Hindlimb muscle (tissue), 1 donor: ENCODE measurements at places on chromosomes 5 and 9.

DNA sequence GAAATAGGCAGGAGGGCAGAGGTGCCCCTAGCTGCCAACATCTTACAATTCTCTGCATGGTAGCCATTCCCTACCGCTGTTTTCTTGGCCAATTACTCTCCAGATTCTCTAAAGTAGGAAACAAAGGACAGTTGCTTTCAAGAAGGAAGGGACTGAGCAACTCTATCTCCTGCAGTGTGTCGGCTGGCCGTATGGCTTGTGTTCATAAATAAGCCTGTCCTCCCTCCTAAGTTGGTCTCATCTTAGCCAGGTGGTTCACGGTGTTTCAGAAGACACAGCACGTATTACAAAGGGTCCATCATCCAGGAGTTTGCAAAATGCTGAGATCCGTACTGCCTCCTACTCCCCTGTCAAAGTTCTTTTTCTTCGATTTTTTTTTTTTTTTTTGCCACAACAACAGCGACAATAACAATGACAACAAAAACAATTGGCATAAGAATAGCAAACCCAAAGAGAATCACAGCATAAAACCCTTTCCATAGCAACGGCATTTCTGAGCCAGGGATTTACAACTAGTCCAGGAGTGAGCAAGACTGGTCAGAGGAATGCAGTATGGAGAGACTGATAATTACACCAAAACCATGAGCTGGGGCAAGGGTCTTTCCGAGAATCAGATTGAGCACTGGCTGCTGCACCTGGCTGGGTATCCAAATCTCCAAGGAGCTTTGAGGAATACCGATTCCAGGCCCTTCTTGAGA lies 212.8 kb downstream of the SLIT3 start:
- DNase-seq = no peak

- DNase-seq = no peak
These were observed 13.9 kb upstream of the ANXA6 start for GRCh38 chr5:151171529-151171928.

DNA sequence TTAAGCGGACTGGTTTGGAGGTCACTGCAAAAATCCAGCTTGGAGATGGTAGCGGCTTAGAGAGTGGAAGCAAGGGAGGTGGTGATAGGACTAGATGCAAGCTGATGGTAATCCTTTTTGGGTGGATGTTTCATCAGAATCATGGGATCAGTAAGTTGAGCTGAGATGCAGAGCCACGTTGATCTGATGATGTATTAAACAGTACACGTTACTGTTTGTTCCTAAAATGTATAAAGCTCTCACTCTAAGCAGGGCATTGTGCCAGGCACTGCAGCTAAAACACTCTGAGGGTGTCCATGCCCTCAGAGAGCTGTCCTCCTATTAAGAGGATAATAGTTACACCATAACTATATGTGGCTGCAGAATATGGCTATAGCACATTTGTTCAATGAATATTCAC lies 93.1 kb downstream of the JAKMIP2 start:
- no peak for DNase-seq

DNA sequence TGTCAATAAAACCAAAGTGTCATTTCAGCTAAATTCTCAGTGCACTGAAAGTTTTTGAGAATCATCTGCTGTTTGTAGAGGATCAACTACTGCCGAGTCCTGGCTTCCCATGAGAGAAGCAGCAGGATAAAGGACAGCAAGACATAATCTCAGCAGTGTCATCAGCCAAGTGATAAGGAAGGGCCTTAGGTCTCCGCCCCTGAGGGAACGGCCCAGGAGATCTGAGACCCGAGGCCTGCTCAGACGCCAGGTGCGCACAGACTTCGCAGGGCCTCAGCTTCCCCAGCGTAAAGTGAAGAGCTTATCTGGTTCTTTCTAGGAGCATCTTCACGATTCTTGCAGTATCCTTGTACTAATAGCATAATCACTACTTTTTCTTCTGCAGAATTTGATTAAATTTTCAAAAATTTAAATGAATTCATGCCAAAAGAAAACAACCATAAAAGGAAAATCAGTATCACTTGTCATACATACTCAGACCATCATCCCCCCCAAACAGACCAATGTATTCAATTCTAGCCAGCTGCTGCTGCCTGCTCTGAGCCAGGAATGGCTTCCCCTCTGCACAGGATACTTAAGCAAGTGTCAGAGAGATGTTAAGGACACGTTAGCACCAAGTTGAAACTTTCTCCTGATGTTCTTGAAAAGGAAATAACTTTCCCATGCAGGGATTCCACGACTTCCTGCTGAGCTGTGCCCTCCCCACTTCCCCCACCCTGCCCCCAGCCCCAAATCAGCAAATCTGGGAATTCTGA lies 2.2 kb downstream of the GFPT2 start:
- DNase-seq = no peak

DNA sequence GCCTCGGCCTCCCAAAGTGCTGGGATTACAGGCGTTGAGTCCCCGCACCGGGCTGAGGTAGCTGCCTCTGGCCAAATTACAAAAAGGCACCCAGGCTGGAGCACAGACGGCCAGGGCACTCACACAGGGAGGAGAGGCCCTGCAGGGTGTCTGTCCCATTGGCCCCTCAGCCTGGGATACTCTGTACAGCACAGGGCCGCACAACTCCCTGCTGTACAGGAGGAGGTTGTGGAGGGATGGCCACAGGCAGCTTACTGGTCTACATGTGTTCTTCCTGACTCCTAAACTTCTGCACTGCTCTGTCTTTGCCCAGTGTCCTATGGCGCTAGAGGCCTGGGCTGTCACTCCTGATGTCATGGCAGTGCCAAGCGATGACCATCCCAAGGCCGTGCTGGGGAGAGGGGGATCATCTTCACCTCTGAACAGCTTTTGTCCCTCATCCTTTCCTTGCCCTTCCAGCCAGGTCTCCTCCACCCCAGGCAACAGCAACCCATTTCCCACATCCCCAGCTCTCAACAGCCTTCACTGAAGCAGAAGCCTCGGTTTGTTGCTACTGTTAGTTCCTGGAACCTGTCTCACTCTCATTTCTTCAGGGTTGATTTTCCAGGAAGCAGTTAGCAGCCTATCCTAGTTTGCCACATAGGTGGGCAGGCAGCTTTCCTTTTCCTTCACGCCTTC lies 1.8 kb upstream of the CNOT6 start:
- DNase-seq = no peak

DNA sequence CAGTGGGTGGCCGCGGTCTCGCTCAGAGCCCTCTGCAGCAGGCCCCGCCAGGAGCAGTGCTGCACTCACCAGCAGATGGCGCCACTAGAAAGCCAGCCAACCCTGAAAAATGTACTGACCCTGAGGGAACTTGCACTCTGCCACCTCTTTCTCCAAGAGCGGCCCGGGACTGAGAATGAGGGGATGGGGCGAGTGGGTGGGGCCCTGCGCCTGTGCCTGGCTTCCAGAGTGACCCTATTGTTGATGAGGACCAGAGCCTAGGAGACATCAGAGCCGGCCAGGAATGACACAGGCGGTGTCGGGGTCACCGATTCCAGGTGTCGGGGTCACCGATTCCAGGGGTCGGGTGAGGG lies 2.9 kb upstream of the IL17B start:
- DNase-seq = peak; percentile 81

DNA sequence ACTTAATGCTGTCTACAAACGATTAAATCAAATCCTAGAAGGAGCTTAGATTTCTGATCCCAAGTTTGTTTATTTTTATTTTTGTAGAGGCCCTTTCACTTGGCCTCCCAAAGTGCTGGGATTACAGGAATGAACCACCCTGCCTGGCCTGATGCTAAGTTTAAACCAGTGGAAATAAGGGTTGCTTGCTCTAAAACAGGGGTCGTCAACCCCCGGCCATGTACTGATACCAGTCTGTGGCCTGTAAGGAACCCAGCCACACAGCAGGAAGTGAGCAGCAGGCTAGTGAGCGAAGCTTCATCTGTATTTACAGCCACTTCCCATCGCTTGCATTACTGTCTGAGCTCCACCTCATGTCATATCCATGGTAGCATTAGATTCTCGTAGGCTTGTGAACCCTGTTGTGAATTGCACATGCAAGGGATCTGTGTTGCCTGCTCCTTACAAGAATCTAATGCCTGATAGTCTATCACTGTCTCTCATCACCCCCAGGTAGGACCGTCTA lies 11.4 kb downstream of the TTC1 start:
- no peak for DNase-seq

GRCh38 chr5:170865622-170866021 lies 3.8 kb downstream of the RANBP17 start:
- DNase-seq = no peak

- no peak for DNase-seq
These were observed 27.5 kb upstream of the UBTD2 start for GRCh38 chr5:172311026-172311425.

GRCh38 chr5:171272996-171273970 lies 35.8 kb upstream of the TLX3 start:
- DNase-seq = no peak

GRCh38 chr9:93669116-93669957 lies 93.0 kb downstream of the PHF2 start:
- no peak for DNase-seq

DNA sequence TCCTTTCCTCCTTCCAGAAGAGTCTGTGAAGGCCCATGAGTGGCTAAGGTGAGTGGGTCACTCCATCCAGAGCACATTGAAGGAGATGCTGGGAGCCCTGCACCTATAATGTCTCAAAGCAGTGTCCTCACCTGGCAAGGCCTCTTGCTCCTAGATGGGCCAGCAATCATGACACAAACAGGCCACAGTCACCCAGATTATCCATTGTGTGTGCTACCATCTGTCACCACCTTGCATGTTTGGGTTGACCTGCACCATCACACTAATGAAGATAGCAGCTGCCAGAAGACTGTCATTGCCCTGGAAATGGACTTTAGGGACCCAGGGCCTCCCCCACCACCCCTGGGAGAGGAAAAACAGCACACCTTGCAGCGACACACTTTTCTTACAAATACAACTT lies 69.6 kb downstream of the GABBR2 start:
- no peak for DNase-seq

DNA sequence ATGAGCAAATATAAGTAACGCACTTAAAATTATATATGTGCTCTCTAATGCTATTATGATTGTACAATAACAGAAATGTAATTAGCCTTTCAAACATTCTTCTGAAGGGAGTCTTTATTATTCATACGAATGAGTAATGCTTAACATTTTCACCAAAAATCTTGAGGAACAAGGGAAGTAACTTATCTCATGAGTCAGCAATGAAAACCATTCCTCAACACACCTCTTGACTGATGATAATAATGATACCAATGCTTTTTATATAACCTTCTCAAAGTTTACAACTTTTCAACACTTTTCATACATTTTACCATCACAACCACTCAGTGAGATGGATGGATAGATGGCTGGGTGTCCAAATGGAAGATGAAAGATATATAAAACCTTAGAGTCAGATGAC lies 369.3 kb downstream of the BNC2 start:
- DNase-seq = no peak

DNA sequence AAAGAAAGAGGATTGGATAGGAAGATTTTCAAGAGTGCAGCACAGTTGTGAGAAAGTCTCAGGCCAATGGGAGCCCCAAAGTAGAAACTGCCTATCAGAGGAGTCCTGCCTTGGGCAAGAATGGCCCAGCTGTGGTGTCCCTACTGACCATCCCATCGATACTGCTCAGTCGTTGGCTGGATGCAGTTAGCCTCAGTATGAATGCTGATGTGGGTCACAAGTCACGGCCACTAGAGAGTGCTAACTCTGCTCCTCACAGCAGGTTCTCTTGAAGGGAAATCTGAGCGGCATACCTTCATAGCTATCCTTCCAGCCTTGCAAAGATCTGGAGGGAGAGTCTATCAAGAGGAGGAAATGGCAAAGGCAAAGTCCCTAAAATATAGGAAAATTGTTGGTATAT lies 11.6 kb upstream of the CETN3 start:
- no peak for DNase-seq

DNA sequence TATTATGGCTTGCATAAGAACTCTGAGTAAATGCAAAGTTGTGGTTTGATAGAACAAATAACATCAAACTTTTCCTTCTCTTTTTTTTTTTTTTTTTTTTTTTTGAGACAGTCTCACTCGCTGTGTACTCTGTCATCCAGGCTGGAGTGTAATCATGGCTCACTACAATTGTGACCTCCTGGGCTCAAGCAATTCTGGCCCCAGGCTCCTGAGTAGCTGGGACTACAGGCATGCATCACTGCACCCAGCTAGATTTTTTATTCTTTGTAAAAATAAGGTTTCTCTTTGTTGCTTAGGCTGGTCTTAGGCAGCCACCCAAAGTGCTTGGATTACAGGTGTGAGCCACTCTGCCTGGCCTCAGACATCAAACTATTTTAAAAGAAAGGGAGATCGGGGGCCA lies 19.0 kb upstream of the PTGER4 start:
- no peak for DNase-seq

- DNase-seq = no peak
These were observed at the start of gene OTP for GRCh38 chr5:77637998-77638762. TSS of gene OTP (minus strand) at chr5:77638713. CDS start at chr5:77638549, 164 bp downstream.

- no peak for DNase-seq
These were observed 69.3 kb downstream of the SLC1A1 start for GRCh38 chr9:4559261-4560182.

DNA sequence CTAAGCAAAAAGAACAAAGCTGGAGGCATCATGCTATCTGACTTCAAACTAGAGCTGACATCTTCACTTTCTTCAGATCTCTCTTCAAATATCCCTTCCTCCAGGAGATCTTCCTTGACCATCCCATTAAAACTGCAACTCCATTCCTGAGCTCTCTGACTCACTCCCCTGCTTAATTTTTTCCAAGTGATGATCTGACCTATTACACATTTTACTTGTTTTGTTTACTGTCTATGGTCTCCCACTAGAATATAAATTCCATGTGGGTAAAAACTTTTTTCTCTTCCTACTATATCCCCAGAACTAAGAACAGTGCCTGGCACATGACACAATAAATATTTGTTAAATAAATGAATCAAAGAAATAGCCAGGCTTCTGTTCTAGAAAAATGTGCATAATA lies 87.5 kb downstream of the SLIT3 start:
- no peak for DNase-seq

- DNase-seq = no peak
These were observed 1.5 kb upstream of the FCHO2 start for GRCh38 chr5:72954389-72954788.

GRCh38 chr5:126680191-126680817 lies 79.6 kb downstream of the PHAX start:
- DNase-seq = no peak

GRCh38 chr9:111078391-111079038 lies 40.2 kb upstream of the LPAR1 start:
- no peak for DNase-seq

DNA sequence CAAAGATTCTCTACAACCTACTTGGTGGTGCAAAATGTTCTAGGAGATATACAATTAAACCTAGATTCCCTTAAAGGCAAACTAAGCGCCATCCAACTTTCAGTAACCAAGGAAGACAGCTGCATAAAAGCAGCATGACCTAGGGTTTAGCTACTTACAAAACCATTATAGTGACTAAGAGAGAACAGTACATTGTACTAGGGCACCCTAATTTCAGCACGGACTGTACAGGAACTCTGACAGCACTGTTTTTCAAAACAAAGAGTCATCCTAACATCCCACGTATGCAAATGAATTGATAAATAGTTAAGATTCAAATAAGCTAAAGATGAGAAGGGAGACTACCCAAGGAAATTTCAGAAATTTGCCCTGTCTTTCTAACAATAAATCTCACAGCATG lies 30.0 kb downstream of the STRBP start:
- DNase-seq = no peak

- DNase-seq = no peak
These were observed 8.2 kb upstream of the IRF1 start for GRCh38 chr5:132498686-132499271.

GRCh38 chr9:7456377-7456776 lies 343.2 kb downstream of the DMAC1 start:
- DNase-seq = no peak

- DNase-seq = no peak
These were observed 420.8 kb upstream of the ACTBL2 start for GRCh38 chr5:57903458-57903857.

GRCh38 chr5:1447671-1448361 lies 2.6 kb upstream of the SLC6A3 start:
- no peak for DNase-seq
